DMS79 treated with DMSO at 0.1 percent for 48 hours (cell line): ENCODE measurements at places on chromosomes 1 and 21.

GRCh38 chr1:222910699-222911098, 95.9 kb downstream of the DISP1 start:
- DNase-seq = no peak

- peak; percentile 59 for DNase-seq
These were observed 575 bp downstream of the PCNT start for GRCh38 chr21:46324390-46325072.

GRCh38 chr1:27341525-27342252, at the start of gene SYTL1:
SYTL1 (plus strand) TSS chr1:27342022; CDS start chr1:27345335, 3,313 bp downstream.
- DNase-seq = peak; percentile 89

- DNase-seq = no peak
These were observed 237.1 kb upstream of the PLD5 start for GRCh38 chr1:242761556-242761955.

DNA sequence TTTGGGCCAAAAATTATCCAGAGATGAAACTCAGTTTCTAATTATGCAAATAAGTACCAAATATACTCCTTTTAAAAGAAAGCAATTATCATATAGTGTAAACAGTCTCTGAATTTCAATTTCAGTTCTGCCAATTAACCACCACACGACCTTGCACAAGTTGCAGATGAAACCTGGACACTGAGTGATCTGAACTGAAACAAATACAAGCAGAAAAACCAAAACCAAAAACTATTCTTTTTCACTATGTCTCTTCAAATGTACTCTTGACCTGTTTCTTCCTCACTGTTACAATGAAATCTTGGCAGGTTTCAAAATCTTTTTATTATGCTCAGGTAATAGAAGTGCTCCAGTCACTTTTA, 79.2 kb downstream of the TYW3 start:
- DNase-seq = no peak

- no peak for DNase-seq
These were observed 143.0 kb upstream of the AJAP1 start for GRCh38 chr1:4511374-4511773.

DNA sequence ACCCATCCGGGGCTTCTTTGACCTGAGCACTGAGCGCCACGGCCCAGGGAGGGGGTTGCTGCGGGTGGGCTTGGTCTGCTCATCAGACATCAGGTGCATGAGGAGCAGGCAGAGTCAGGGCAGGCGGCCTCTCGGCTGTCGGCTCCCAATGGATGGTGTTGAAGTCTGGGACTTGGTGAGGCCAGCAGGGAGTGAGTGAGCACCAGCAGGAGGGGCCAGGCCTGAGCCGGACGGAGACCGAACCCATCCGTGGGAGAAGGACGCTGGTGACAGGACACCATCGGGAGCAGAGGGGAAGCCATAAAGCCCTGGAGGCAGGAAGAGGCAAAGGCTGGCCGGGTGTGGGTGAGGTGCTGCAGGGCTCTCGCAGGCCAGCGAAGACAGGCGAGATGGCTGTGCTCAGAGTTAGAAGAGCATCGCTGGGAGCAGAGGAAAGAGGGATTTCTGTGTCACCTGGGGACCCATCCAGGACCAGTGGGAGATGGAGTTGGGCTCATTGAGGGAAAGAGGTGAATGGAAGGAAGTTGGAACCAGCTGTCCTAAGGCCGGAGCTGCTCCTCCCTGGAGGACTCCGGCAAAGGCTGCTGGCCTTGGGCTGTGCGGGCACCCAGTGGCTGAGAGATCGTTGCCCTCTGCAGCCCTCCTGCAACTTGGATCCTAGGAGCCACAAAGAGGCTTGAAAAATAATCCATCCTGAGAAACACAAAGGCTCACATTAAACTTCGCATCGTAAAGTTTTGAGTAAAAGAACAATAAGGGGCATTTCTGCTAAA, 49.9 kb downstream of the PDE9A start:
- DNase-seq = no peak

DNA sequence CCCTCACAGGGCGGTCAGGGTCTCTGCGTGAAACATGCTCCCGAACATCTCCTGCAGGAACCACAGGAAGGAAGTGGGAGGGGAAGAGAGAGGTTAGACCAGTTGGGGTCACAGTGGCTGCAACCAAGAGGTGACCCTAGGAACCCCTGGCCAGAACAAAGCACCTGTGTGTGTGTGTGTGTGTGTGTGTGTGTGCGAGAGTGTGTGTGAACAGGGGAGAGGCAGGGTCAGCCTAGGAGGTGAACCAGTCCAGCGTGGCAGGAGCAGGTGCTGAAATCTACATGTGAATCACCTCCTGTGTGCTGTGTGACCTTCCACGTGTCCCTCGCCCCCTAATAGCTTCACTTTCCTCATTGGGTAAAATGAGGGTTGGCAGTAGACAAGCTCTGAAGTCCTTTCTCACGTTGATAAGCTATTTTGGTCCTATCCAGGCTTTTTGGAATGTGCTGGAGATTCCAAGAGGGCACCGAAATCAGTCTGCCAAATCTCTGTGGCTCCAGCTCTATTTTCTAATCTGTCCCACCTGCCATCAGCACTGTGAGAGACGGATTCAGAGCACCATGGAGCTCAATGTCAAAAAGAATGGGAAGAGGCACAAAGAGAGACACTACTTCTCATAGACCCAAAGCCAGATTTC, 27.8 kb downstream of the SLC26A9 start:
- no peak for DNase-seq

DNA sequence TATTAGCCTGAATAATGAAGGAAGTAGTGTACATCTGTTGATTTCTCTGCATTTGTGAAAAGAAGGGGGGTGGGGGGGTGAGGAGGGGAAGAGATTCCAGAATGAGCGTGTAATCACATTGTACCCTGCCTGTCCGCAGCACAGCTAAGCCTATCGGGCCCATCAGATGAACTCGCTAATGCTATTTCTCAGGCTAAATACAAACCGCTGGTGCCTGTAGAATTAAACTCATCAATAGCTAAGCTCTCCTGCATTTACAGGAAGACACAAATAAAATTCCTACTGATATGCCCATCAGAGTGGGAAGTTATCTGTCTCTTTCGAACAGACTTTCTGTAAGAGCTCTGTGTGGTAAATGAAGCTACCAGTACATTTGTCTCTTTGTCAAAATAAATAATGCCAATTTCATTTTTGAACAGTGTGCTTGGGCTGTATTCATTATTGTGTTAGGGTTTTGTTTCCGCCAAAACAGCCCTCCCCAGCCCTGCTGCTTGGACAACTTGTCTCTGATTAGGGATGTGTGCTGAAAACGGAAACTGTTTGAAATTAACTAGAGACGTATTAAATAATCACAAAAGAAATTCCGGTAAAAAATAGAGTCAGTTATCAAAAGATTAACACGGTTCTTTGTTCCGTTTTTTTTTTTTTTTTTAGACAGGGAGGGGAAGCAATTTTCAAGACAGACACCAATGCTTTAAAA, 305.4 kb downstream of the TTLL7 start:
- peak; percentile 58 for DNase-seq
